ENCODE measurements at places on chromosomes 6 and 20. TPM values are rescaled to one million over a fixed set of nuclear protein-coding genes. Genes with fewer than 3 reads are reported as not detected.

DNA sequence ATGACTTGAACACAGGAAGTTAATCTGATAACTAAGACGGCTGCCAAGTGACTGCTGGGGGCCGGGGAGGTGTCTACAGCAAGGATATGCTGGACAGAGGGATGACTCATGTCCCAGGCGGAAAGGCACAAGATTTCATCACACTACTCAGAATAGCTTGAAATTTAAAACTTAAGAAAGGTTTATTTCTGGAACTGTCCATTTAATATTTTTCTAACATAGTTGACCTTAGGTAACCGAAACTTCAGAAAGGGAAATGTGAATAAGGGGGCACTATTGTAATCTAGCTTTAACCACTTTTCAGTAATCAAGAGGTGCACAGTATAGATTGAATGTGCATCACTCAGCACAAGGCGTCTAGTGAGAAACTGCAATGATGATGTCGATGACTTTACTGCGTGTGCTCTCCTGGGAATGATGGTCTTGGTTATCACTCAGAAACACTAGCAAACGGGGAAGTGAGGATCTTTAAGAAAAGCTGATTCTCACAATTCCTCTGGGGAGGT lies 171.5 kb downstream of the QKI start:
- peak; percentile 84 for DNase-seq

DNA sequence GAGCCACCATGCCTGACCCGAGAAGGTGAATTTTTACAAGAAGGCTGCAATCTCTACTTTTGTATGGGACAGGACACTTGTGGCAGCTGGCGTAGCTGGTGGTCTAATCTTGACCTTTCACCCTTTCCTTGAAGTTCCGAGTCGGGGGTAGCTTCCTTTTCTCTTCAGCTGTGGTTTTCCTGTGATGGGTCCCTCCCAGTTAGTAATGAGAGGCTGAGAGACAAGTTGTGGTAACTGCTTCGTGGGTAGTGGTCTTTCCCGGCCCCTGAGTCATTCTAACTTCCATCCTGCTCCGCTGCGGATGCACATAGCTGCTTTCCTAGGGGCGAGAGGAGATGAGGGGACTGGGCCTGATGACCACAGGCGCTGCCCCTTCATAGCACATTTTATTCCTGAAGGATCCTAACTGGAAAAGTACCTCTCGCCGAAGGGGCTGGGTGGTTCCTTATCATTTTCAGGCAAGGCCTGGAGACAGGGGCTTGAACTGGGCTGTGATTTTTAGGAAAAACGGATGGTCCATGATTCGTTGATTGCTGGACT lies 3.1 kb downstream of the SYNJ2 start:
- DNase-seq: no peak

GRCh38 chr6:38164671-38165108 lies 345.2 kb downstream of the ZFAND3 start:
- no peak for DNase-seq

Gene SLC13A3
- 1.4 TPM for total RNA-seq

DNA sequence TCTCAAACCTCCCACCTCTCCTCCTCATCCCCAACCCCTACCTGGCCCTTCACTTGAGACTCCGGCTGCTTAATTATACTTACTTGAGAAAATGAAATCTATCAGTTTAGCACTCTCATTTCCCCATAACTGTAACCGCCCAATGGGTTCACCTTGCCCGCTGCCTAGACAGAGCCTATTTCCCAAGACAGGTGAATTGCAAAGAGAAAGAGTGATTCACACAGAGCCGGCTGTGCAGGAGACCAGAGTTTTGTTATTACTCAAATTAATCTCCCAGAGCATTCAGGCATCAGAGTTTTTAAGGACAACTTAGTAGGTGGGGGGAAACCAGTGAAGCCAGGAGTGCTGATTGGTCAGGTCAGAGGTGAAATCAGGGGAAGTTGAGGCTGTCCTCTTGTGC lies 301.4 kb upstream of the CDYL start:
- DNase-seq: no peak

Gene OR2B2
- not detected for total RNA-seq

GRCh38 chr6:27392623-27393022 lies 4.1 kb downstream of the ZNF391 start:
- no peak for DNase-seq

DNA sequence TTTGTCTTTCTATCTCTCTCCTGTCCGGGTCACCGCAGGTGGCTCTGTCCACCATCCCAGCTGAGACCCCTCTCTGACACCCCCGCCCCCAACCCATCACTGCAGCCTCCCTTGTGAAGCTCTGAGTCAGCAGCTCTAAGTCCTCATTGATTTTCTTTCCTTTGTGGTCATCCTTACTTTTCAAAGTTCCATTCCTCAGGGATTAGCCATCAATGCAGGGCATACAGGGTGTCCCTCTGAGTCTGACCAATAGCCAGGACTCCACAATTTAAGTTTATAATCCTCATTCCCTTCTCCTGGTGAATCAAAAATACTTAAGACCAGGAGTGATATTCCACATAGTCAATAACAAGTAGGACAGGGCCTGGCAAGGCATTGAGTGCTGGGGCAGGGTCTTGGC lies 333.3 kb upstream of the CNR1 start:
- DNase-seq: peak; percentile 77

Gene LAMA5
- total RNA-seq: 299 TPM

Gene SPTLC3
- 4.2 TPM for total RNA-seq

- DNase-seq: no peak
Observed at GRCh38 chr6:141309295-141309694, 823.4 kb upstream of the GJE1 start.

GRCh38 chr6:32852844-32853540 lies 512 bp downstream of the TAP1 start:
- DNase-seq: peak; percentile 13

DNA sequence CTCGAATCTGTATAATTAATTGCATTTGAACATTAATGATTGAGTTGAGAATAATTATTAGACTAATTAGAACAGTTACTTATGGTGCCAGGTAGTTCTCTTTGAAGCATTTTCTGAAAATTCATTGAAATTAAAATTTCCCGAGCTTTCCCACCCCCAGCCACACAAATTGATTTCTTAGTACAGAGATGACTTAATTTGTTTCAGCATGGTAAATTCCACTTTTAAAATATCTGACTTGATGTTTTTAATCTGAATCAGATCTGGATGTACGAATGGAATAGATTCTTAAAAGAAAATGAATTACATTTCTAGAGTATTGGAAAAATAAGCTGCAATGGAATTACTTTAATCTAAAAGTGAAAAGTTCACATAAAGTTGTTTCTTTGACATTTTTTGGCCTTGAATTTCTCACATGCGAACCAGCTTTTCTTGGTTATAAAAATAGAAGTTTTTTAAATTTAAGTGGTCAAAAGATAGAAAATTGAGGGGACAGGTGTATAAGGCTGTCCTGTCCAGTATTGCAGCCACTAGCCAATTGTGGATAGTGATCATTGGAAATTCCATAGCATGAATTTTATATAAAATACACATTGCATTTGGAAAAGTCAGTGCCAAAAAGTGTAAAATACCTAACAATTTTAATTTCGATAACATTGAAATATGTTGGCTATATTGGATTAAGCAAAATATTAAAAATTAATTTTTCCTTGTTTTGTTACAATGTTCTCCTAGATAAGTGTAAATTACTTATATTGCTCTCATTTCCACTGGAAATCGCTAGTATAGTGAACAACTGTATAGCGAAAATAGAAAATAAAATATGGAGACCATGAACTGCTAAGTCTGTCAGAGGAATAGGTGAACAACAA lies 102.9 kb downstream of the OR2B2 start:
- no peak for DNase-seq

Gene THEMIS
- not detected for total RNA-seq

Gene LY6G6C
- total RNA-seq: not detected

Gene TRIM31
- not detected for total RNA-seq

Gene BEND6
- total RNA-seq: 2.1 TPM

DNA sequence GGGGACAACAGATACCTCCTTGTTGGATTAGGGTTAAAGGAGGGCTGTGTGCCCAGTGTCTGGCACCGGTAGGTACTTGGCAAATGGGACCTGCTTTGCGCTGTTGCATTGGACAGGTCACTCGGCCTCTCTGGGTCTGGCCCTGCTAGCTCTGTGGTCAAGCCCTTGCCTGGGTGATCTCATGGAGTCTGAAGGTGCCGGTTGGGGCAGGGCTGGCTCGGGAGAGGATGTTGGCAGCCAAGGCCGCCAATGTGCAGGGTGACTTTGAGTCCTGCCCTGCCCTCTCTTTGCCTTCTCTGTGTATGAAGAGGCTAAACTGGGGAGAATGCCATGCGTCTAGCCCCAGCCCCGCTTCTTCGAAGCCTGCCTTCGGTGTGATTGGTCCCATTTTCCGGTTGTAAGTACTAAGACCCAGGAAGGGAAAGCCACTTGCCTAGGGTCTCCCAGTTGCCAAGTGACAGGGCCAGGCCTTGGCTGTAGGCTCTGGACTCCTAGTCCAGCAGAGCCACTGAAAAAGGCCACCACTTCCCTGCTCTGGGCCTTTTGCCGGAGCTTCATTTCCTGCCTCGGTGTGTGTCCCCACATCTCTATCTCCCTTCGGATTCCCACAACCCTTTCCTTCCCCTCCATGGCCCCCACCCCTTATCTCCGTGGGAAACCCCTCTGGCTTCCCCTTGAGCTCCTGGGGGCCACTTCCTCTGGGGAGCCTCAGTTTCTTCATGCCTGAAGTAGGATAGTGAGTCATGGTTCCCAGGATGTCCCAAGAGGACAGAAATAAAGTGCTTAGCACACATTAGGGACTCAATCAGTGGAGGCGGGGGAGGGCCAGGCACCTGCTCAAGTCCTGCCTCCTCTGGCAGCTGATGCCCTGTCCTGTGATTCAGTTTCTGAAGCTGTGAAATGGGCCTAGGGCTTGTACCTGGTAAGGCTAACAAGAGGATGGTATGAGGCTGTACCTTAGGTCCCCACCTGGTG lies 3.9 kb downstream of the SRC start:
- DNase-seq: peak; percentile 53

- no peak for DNase-seq
Observed at GRCh38 chr6:112231164-112231563, 23.2 kb downstream of the LAMA4 start.

Gene TM9SF4
- 22.6 TPM for total RNA-seq

Gene JPH2
- total RNA-seq: 8.5 TPM

Gene FNDC11
- total RNA-seq: 0.85 TPM

DNA sequence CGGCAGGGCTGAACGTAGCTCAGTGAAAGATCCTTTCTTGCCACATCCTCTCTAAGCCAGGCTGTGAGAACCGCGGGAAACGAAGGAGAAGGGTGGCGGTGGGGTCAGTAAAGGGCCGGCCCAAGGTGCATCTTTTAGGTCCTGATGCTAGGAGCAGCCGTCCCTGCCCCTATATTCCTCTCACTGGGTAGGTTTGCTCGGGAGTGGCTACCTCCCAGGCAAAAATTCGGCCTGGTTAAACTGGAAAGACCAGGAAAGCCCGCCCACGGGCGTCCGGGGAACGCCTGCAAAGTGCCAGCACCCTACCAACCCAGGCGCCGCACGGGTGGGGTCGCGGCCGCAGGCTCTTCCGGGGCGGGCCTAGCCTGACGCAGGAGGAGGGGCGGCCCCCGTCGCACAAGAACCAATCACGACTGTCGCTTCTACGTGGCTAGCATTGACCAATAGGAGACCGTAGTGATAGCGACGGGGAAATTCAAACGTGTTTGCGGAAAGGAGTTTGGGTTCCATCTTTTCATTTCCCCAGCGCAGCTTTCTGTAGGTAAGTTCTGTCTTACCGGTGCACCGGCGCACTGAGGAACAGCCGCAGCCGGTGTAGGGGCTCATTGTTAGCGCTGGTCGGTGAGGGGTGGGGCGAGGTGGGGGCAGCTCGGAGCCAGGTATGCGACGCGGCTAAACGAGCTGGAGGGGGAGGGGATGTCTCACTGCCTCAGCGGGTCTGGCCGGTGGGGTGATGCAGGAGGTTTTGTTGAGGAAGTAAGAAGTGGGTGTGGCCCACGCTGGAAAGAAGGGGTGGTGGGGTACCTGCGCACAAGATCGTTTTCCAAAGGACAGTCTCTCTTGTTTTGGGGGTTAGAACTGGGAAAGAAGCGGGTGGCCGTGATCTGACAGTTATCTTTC lies at the start of gene TTK:
Gene TTK, plus strand, starts transcription at position 477 of the 900 bp plus-strand sequence. CDS start 1,195 bp downstream, outside the sequence.
- DNase-seq: peak; percentile 93

Gene SUPT3H
- 43.0 TPM for total RNA-seq

DNA sequence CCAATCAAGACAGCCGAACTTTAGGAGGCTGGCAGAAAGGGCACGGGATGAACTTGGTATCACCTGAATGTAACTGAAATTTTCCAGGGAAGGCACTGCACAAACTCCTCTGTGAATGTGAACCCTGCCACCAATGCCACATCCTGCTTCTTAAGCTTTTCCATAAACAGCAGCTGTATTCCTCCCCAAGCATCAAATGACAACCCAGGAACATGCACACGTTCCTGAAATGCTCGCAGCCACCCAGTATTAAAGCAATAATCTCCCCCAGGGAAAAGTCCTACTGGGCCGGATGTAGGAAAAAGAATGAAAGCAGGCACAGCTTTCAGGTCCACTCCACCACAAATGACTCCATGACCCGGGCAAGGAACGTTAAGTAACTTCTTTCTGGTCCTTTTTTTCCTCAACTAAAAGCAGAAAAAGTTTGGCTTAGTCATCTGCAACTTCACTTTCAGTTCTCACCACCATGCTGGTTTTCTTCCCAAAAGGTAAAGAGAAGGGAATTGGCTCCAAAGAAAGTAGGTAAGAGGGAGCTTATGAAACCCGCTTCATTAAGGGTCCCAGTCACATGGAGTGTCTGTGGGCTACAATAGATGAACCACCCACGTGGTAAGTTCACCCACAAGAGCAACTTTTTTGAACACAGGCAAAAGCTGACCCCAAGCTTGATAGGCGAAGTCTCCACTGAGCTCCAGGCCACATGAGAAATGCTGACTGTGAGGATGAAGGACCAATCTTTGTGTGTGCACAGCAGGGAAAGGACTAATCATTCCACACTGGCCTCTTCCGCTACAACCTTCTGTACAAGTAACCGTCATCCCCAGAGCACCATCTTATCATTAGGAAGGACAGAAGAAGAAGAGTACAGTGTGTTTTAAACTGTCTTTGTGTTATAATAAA lies 90.1 kb downstream of the HIVEP2 start:
- DNase-seq: no peak

- no peak for DNase-seq
Observed at GRCh38 chr6:149176971-149177667, 140.4 kb upstream of the TAB2 start.

Gene TOMM6
- total RNA-seq: 60.7 TPM

Measured in renal cortical epithelial cell (primary cell).